Cerebellum (tissue), 4 donors: ENCODE measurements at places on chromosomes 11 and 22. TPM values are rescaled to one million over a fixed set of nuclear protein-coding genes. Genes with fewer than 3 reads are reported as not detected.

DNA sequence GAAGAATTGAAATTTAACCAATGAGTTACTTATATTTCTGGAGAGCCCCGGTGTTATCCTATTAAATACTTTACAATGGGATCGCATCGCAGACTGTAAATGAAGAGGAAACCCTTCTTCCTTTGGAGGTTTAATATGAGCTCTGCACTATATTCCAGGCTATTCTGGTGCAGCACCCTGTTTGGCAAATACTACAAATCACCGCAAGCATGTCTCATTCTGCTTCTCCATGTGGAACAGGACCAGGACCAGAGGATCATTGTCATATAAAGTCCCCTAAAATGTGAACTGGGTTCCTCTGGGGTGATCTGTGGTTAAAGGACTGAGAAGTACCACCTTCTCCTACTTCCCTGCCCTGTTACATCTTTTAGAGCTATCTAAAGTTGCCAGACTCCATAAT lies 703.7 kb downstream of the DLG2 start:
- DNase-seq = no peak

GRCh38 chr11:16312233-16312765 lies 44.0 kb downstream of the SOX6 start:
- DNase-seq = no peak

DNA sequence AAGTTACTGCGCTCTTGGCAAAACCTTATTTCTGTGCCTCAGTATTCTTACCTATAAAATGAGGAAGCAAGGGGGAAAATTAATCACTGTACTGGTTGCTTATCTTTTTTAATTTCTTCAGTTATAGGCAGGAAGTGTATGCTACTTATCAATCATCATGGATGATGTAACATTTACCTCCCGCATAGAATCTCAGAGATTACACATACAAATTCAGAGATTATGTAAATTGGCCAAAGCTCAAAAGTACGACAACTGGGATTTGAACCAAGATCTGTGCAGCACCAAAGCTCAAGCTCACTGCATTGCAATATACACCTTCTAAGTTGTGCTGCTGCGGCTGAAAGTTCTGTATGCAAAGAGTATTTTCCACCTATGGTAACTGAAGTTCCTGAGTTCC lies 83.0 kb downstream of the PDHX start:
- DNase-seq = no peak

DNA sequence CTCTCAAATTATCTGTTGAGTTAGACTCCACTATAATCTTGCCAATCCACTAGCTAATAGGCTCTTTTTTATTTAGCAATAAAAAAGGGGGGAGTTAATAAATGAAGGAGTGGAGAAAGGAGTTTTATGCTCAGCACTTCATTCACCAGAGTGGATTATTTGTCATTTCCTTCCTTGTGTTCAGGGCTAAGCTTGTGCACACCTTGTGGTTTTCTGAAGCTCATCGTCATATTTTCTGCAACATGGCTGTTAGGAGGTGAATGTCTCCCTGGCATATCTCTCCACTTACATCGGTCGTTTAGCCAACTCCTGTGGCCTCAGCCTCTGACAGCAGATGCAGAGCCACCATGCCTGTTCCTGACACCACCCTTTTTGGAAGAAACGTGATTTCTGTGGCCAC lies 83.9 kb upstream of the MTNR1B start:
- peak; percentile 19 for DNase-seq

GRCh38 chr22:24550902-24551435 lies 4.0 kb downstream of the GUCD1 start:
- DNase-seq = no peak

- DNase-seq = no peak
Measured at GRCh38 chr22:49107961-49108530, 719.6 kb downstream of the BRD1 start.

GRCh38 chr11:126332221-126332711 lies 23.2 kb upstream of the ST3GAL4 start:
- no peak for DNase-seq

DNA sequence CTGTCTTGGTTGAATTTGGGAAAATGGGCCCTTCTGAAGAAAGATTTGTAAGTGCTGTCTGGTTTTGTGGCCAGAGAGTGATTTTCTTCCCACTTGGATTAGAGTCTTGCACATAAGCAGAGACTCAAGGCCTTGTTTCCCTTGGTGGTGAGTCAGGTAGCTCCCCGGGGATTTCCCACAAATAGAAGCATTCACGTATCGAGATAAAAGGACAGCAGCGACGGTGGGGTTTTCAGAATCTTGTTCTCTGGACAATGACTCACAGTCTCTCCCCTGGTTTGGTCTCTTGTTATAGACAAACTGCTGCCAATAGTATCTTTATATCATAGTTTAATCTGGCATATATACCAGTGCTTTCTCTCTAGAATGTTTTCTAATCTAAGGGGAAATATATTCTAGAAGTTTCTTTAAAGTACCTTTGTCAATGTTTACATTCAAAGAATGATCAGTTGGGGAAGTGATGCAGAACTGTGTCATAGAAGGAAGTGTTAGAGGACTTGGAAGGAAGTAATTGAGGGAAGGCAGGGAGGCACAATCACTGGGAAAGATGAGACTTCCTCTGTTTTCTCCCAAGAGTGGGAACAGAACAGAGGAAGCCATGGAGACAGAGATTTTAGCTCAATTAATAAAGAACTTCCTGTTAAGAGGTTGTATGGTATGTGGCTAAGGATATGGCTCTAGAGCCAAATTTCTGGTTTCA lies 18.1 kb downstream of the POLA2 start:
- DNase-seq = no peak

DNA sequence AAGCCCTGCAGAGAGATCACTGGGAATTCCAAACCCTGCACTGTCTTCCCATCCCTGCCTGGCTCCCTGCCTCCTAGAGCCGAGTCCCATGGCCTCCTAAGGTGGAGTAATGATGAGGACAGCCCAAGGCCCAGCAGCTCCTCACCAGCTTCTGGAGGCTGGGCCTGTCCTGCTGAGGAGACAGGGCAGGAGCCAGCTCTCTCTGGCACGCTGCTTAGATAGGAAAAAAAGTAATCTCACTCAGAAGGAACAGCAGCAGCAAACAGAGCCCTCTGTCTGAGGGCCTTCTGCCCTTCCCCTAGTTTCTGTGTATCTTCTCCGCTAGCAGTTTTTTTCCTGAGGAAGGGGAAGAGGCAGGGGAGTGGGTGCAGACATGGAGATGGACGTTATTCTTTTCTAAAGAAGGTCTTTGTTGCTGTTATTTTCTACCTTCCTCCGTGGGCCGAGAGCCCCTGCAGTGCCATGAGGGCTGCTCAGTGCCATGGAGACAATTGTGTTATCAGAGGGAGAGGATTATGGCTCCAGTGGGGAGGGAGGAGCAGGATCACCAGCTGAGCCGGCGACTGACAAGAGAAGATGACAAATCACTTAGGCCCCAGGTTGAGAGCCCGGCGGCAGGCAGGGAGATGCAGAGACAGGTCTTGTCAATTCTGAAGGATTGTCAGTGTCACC lies 315.3 kb downstream of the BUD13 start:
- DNase-seq = peak; percentile 50

DNA sequence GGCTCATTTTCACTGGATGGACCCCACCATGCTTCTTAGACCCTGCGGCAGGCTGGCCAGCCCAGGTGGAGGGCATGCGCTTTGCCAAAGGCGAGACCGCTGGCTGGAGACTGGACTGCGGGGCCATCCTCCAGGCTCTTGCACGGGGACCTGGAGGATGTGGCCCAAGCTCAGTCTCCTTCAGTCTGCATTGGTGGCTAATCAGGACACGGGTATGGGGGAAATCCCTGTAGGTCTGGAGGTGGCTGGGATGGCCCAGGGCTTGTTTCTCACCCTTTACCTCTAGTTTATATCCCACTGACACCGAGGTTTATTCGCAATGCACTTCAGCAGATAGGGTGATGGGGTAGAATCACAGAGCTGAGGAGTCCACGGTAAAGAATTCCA lies 45.0 kb downstream of the BCR start:
- no peak for DNase-seq

DNA sequence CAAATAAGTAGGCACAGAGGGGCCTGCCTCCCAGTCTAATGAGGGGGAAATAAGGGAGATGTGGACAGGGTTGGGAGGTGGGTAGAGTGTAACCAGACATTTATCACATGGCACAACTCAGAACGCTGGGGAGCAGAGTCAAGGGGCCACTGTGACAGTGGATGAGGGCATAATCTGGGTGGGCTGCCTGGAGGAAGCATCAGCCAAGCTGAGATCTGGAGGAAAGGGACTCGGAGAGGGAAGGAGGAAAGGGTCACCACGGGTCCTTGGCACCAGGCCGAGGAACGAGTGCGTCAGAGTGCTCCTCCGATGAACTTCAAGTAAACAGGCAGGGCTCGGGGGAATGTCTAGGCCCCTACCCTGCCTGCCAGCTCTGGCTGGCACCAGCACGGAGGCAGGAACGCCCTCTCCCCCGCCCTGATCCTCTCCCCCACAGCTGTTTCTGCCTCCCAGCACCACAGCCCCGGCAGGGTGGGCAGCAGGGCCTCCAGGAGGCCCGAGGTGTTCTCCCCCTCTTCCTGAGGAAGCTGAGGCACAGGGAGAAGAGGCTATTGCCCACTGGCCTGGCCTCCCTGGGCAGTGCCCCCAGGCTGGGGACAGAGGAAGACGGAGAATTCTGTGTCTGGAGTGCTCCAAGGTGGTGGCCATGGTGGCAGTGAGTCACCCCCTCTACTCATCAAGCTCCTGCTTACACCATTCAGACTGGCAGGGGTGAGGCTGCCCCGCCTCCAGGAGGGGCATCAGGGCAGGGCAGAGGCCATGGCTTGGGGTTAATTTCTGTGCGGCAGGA lies 4.2 kb downstream of the ALDH3B1 start:
- DNase-seq = no peak

DNA sequence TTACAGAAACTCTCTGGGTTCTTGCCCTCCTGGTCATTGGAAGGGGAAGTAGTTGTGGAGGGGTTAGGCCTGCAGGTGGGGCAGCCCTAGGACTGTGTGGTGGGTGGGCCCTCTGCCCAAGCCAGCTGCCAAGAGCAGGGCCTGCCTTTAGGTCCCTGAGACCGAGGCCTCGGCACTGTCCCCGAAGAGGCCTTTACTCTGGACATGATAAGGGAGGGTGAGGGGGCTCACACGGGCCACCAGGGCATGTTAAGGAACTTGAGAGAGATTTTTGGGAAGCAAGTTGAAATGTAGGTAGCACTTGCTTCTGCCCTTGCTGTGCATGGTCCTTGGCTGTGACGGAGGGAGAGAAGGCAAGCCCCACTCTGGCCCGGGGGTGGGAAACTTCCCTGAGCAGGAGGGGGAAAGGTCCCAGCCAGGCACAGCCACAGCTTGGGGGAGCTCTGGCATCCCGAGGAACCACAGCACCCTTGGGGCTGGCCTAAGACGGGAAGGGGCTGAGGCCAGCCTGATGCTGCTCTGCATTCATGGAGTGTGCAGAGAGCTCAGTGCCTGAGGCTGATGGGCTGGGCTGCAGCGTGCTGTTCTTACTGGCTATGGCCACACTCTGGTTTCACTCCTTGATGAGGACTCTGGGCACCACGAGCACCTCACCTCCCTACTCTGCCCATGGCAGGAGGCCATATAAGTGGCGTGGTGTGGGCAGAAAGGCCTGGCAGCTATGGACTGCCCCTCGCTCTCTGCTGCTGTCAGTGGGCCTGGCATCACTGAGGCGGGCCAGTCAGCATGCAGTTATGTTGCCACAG lies 7.8 kb upstream of the RANBP1 start:
- DNase-seq = no peak

DNA sequence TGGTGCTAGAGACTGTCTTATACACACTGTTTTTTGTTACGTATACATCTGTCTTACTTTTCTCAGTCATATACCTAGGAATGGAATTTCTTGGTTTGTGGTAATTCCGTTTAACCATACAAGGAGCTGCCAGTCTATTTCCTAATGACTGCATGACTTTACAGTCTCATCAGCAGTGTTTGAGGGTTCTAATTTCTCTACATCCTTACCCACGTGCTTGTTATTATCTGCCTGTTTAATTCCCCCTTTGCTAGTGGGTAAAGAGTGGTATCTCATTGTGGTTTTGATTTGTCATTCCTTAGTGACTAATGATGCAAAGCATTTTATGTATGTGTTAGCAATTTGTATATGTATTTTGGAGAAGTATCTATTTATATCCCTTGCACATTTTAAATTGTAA lies 1008.0 kb downstream of the FAM181B start:
- DNase-seq = no peak

GRCh38 chr11:122863704-122864326 lies 18.7 kb upstream of the JHY start:
- peak; percentile 53 for DNase-seq

GRCh38 chr22:39242595-39243438 lies 2.0 kb downstream of the PDGFB start:
- DNase-seq = peak; percentile 81

GRCh38 chr11:121223161-121223560 lies 69.4 kb upstream of the SC5D start:
- no peak for DNase-seq

DNA sequence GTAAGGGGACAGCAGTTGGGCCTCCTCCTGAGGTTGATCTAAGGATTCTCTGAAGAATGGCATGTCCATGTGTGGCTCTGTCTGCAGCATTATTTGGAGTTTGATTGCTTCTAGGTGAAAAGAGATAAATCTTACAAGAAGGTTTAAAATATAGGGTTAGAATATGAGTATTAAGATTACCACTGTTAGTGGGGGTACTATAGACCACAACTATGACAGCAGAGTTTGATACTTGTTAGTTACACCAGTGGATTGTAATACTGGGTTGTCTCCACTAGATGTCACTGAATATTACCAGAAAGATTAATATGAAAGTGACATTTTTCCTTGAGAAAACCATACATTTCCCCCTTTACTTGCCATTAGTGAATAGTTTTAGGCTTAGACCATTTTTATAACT lies 47.9 kb downstream of the ZNF280B start:
- DNase-seq = no peak

- DNase-seq = peak; percentile 76
Measured at GRCh38 chr11:1293619-1294015, 15.8 kb downstream of the TOLLIP start.

- DNase-seq = no peak
Measured at GRCh38 chr22:26131589-26132154, 37.6 kb upstream of the SEZ6L start.

DNA sequence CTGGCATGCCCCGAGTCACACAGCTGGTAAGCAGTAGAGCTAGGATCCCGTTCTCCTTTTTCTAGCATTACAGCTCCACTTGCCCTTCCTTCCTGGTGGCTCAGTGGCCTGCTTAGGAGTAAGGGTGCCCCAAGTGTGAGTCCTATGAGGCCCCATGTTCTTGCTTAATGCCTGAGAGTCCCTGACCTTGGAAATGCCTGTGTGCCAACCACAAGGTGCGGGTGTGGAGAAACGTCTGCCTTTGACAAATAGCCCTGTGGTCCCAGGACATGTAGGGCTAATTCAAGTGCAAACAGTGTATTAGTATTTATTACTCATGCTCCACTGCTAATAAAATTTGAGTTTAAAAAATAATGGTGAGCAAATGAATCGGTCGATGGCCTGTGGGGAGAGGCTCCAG lies 18.4 kb downstream of the GRIK4 start:
- DNase-seq = no peak

- DNase-seq = peak; percentile 76
Measured at GRCh38 chr11:64181506-64182411, 4.2 kb upstream of the STIP1 start.

CCND1 gene
- total RNA-seq = 20.8 TPM

KCNE3 gene
- 1.5 TPM for total RNA-seq

GAS2L1 gene
- total RNA-seq = 3.3 TPM

CCDC116 gene
- total RNA-seq = 0.45 TPM

CASP5 gene
- total RNA-seq = not detected

DDTL gene
- 3.8 TPM for total RNA-seq

OR8H3 gene
- not detected for total RNA-seq

CHST1 gene
- total RNA-seq = 9.8 TPM

SERHL2 gene
- 2.6 TPM for total RNA-seq

BARX2 gene
- not detected for total RNA-seq

APOBEC3C gene
- 0.45 TPM for total RNA-seq

FBLN1 gene
- 45.0 TPM for total RNA-seq
